ENCODE measurements at places on chromosomes 3 and 15. TPM values are rescaled to one million over a fixed set of nuclear protein-coding genes. Genes with fewer than 3 reads are reported as not detected.
A peak's percentile ranks its signal among the peaks of the same experiment; 100 is the strongest.

DNA sequence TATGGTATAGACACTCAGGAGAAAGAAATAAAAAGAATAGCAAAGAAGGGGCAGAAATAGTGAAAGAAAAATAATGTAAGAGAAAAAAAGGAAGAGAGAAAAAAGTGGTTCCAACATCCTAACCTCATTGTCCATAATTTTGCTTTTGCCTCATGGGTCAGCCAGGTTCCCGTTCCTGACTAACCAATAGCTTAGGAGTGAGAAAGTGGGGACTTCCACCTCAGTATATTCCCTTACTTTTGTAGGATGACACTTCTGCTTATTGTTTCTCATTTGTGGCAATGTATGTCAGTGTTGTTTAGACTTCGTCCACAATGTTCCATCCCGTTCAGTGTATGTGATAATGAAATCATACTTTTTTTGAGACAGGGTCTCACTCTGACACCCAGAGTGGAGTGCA is 9.3 kb upstream of the SLC12A8 start:
- no peaks in the 10 kb centered on the region for H3K4me1 ChIP-seq
- no peaks in the 10 kb centered on the region for H3K27me3 ChIP-seq
- no peak overlapping the region for H3K27ac ChIP-seq
- no peak for DNase-seq
- H3K36me3 ChIP-seq: no peaks in the 10 kb centered on the region

DNA sequence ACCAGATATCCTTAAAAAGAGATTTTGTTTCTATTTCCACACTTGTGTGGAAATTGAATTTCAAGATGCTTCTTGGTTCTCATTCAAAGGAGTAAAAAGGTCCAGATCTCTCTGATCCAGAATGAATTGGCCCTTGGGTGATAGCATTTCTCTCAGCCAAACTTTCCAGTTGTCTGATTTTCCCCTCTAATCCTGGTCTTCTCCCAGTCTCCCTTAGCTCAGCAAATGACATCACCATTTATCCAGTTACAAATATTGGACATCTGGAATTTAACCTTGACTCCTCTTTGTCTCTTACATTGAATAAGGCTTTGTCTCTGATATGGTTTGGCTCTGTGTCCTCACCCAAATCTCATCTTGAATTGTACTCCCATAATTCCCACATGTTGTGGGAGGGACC is 10.2 kb upstream of the FGF7 start:
- no peak overlapping the region for H3K27ac ChIP-seq
- no peaks in the 10 kb centered on the region for H3K4me1 ChIP-seq
- H3K27me3 ChIP-seq: no peaks in the 10 kb centered on the region

- no peak overlapping the region for H3K27ac ChIP-seq
- no peaks in the 10 kb centered on the region for H3K27me3 ChIP-seq
- no peaks in the 10 kb centered on the region for H3K36me3 ChIP-seq
- H3K4me3 ChIP-seq: no peak overlapping the region
- no peaks in the 10 kb centered on the region for H3K4me1 ChIP-seq
- DNase-seq: no peak
Measured at GRCh38 chr3:54759166-54759565, 168.7 kb downstream of the LRTM1 start.

GRCh38 chr15:77837649-77838025 is 204.9 kb upstream of the LINGO1 start:
- H3K4me3 ChIP-seq: no peak overlapping the region
- H3K4me1 ChIP-seq: no peaks in the 10 kb centered on the region
- no peak overlapping the region for H3K27ac ChIP-seq
- DNase-seq: no peak

DNA sequence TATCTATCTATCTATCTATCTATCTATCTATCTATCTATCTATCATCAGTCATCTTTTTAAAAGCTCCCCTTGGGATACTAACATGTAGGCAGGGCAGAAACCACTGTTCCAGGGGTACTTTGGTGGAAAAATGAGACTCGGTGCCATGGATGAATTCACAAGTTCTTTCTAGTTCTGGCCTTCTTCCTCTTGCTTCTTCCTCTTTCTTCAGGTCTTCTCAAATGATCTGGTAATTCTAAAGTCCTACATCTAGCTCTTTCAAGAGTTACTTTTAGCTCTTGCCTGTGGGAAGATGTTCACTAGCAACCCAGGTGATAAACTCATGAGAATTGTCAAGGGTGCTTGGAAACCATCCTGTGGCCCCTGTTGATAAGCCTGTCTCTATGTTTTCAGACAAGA is 168.5 kb upstream of the TBC1D5 start:
- H3K36me3 ChIP-seq: no peaks in the 10 kb centered on the region
- no peak for DNase-seq

- no peaks in the 10 kb centered on the region for H3K36me3 ChIP-seq
- no peak overlapping the region for H3K4me3 ChIP-seq
- no peak overlapping the region for H3K27ac ChIP-seq
- no peaks in the 10 kb centered on the region for H3K27me3 ChIP-seq
- peaks cover 12% of the 10 kb centered on the region for H3K4me1 ChIP-seq
Measured at GRCh38 chr15:99130314-99130713, 25.4 kb downstream of the SYNM start.

- no peak overlapping the region for H3K4me3 ChIP-seq
- H3K4me1 ChIP-seq: no peaks in the 10 kb centered on the region
- H3K36me3 ChIP-seq: no peaks in the 10 kb centered on the region
- no peak for DNase-seq
- no peaks in the 10 kb centered on the region for H3K27me3 ChIP-seq
Measured at GRCh38 chr3:55343486-55344357, 143.4 kb downstream of the WNT5A start.

- H3K27ac ChIP-seq: no peak overlapping the region
- H3K36me3 ChIP-seq: no peaks in the 10 kb centered on the region
- DNase-seq: no peak
- H3K4me1 ChIP-seq: no peaks in the 10 kb centered on the region
Measured at GRCh38 chr3:18189282-18190050, 235.7 kb downstream of the SATB1 start.

- no peak overlapping the region for H3K27ac ChIP-seq
- no peak overlapping the region for H3K4me3 ChIP-seq
- H3K36me3 ChIP-seq: no peaks in the 10 kb centered on the region
- DNase-seq: no peak
- no peaks in the 10 kb centered on the region for H3K4me1 ChIP-seq
- no peaks in the 10 kb centered on the region for H3K27me3 ChIP-seq
Measured at GRCh38 chr3:13040361-13041074, 32.7 kb downstream of the IQSEC1 start.

DNA sequence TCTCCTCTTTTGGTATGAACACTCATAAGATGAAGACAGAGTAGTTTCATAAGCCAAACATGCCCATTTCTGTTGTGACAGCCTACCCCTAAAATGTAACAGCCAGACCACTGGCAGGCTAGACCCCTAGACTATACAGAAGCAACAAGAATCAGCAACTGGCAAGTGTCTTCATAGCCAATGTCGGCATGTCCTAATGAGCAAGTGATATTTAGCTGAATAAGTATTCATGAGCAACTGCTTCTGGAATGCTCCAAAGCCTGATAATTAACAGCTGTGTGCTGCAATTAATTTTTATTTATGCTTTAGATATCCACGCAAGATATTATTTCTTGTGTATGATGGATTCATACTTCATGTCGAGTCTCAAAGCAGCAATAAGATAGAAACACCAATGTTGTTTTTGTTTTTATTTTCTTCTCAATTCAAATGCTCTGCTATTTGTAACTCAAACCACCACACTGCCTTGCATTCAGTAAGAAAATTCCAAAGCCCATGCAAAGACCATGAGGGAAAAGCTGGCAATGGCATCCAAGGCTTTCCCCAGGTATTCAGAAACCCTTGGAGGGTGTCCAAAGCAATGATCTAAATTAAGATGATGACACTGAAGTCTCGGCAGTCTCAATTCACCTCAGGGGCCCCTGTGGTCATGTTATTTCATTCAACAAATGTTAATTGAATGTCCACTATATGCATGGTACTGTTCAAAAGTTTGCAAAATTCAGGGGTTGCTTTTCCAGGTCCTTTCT is 167.7 kb upstream of the NECTIN3 start:
- H3K36me3 ChIP-seq: no peaks in the 10 kb centered on the region
- H3K27ac ChIP-seq: no peak overlapping the region
- no peaks in the 10 kb centered on the region for H3K4me1 ChIP-seq
- DNase-seq: no peak
- H3K4me3 ChIP-seq: no peak overlapping the region
- H3K27me3 ChIP-seq: no peaks in the 10 kb centered on the region

DNA sequence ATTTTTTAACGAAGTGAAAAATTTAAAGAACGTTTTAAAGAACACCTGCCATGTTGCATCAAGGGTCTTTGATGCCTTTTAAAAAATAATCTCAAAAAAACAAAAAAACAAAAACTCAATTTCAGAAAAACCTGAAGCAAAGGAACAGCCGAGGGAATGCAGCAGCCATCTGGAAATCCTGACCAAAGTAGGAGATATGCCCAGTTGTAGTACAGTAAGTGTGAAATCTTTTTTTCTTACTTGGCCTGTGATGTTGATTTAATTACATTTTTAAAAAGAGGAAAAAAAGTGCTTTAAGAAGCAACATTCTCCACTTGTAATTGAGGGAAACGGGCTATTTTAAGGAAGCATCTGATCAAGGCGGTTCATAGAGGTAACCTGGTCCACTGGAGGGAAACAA is 213.7 kb upstream of the GAP43 start:
- H3K4me3 ChIP-seq: no peak overlapping the region
- no peak for DNase-seq
- H3K4me1 ChIP-seq: no peaks in the 10 kb centered on the region
- H3K27me3 ChIP-seq: no peaks in the 10 kb centered on the region
- no peak overlapping the region for H3K27ac ChIP-seq

GRCh38 chr3:58463181-58463941 is 28.5 kb upstream of the KCTD6 start:
- H3K4me1 ChIP-seq: no peaks in the 10 kb centered on the region
- no peaks in the 10 kb centered on the region for H3K36me3 ChIP-seq
- H3K4me3 ChIP-seq: peak overlapping the region; percentile 10
- no peaks in the 10 kb centered on the region for H3K27me3 ChIP-seq

GRCh38 chr3:134658555-134658954 is 7.7 kb upstream of the KY start:
- DNase-seq: no peak
- H3K27me3 ChIP-seq: no peaks in the 10 kb centered on the region
- H3K27ac ChIP-seq: no peak overlapping the region
- H3K36me3 ChIP-seq: no peaks in the 10 kb centered on the region

- DNase-seq: no peak
- no peaks in the 10 kb centered on the region for H3K27me3 ChIP-seq
- H3K36me3 ChIP-seq: no peaks in the 10 kb centered on the region
- H3K4me3 ChIP-seq: no peak overlapping the region
Measured at GRCh38 chr3:117277816-117278215, 568.2 kb downstream of the TUSC7 start.

DNA sequence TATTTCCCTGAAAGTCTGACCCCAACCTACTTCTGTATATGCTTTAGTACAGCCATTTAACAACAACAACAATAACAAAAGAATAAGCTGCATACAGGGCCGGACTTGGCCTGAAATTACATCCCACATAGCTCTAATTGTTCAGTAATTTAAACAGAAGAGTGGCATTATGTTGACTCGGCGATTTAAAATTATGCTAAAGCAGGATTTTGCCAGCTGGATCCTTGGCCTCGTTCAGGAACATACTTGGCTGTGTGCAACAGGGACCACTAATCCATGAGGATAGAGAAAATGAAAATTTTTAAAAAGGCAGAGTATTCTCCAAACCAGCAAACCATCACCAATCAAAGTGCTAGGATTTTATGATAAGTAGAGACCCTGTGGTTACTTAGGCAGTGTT is 433.1 kb upstream of the RBMS3 start:
- H3K4me1 ChIP-seq: no peaks in the 10 kb centered on the region
- DNase-seq: no peak
- H3K27ac ChIP-seq: no peak overlapping the region
- no peaks in the 10 kb centered on the region for H3K27me3 ChIP-seq
- no peaks in the 10 kb centered on the region for H3K36me3 ChIP-seq

DNA sequence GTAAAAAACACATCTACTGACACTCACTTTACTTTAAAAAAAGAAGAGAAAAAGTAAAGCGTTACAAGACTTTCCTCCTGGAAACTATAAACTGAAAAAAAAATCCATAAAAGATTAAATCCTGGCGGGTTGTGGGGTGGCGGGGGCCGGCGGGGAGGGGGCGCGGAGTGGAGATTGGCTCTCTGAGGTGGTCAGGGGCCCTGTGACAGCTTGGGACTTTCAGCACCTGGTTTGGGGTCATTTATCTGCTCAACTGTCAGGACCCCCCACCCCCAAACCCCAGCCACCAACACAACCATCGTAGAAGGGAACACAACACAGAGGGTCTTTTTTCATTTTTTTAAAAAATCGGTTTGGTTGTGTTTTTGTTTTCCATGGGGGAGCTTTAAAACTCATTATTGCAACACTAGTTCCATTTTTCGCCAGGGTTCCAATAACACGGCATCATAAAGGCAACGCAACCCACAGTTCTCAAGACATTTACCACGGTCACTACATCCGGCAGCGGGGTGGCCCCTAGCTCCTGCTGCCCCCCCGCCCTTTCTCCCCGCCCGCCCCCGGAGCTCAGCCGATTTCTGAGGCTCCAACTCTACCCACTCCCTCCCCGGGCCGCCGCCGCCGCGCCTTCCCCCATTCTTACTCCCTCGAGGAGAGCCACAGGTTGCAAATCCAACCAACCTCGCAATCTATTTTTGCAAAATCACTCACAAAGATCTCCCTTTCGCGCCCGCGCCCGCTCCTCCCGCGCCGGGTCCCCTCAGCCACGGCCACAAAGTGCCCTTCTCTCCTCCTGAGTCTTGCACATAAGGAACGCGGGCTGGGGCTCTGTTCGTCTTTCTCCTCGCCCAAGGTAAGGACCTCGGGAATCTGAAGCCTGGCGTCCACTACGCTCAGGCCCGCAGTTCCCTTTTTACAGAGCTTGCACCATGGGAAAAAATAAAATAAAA is 1.8 kb downstream of the BCL6 start:
- H3K36me3 ChIP-seq: no peaks in the 10 kb centered on the region
- peak; percentile 84 for DNase-seq
- H3K27ac ChIP-seq: peak overlapping the region; percentile 100
- peak overlapping the region; percentile 99 for H3K4me3 ChIP-seq
- peaks cover 27% of the 10 kb centered on the region for H3K4me1 ChIP-seq

DNA sequence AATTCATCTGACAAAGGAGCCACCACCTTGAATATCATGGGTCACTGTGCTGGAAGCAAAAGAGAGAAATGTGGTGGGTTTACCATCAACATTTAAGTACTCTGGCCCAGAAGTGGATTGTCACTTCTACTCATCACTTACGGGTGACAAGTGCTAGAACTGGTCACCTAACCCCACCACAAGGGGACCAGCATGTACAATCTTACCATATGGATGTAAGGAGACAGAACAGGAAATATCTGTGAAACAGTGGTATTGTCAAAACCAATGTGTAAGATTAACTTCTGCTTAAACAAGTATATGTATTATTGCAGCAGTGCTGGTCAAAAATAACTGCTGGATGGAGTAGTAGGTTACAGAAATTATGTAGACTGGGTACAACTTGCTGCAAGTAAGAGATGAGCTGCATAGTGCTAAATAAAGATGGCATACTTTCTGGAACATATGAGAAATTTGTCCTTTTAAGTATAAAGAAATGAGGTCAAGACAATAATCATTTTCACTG is 171.8 kb downstream of the POTEB3 start:
- H3K27ac ChIP-seq: no peak overlapping the region
- H3K4me3 ChIP-seq: no peak overlapping the region
- no peaks in the 10 kb centered on the region for H3K27me3 ChIP-seq
- no peak for DNase-seq

Gene GUCA1C
- total RNA-seq: not detected

Gene TMCO5A
- not detected for total RNA-seq

Gene SLC22A13
- 0.25 TPM for total RNA-seq

Gene B3GNT5
- total RNA-seq: 3.4 TPM

Gene BTLA
- total RNA-seq: 0.16 TPM

Gene CHST13
- 2.6 TPM for total RNA-seq

Gene SLITRK3
- total RNA-seq: not detected

Gene CXCR6
- not detected for total RNA-seq

Gene GRK7
- not detected for total RNA-seq
